ENCODE measurements at places on chromosomes 12 and 14.

- H3K36me3 ChIP-seq = no peaks in the 10 kb centered on the region
- H3K4me1 ChIP-seq = peaks cover 13% of the 10 kb centered on the region
These were observed 3.3 kb upstream of the GALC start for GRCh38 chr14:87996291-87996592.

- no peaks in the 10 kb centered on the region for H3K27me3 ChIP-seq
- peaks cover 4% of the 10 kb centered on the region for H3K4me1 ChIP-seq
- H3K27ac ChIP-seq = no peak overlapping the region
- DNase-seq = no peak
- H3K4me3 ChIP-seq = no peak overlapping the region
These were observed 15.8 kb upstream of the TMEM30B start for GRCh38 chr14:61296719-61297502.

DNA sequence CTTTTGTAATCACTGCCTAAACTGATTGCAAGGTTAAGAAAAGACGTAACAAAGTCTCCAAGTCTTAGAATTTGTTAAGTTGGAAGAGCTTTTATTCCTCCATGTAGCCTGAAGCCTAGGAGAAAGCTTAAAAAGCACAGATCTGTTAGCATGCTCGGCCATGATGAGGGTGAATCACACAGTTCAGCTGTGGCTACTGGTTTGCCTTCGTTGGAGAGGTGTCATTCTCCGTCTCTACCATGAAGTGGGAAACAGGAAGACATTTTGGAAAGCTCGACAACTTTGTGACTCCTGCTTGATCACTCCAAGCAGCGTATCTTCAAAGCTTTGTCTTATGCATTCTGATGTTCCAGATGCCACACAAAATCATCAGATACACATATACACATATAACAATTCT is 27.1 kb downstream of the DCP1B start:
- no peak for DNase-seq
- no peak overlapping the region for H3K4me3 ChIP-seq
- H3K36me3 ChIP-seq = no peaks in the 10 kb centered on the region
- peaks cover 7% of the 10 kb centered on the region for H3K4me1 ChIP-seq
- no peaks in the 10 kb centered on the region for H3K27me3 ChIP-seq

GRCh38 chr12:8156416-8156815 is 399 bp upstream of the ZNF705A start:
- H3K27me3 ChIP-seq = no peaks in the 10 kb centered on the region
- no peaks in the 10 kb centered on the region for H3K4me1 ChIP-seq
- H3K4me3 ChIP-seq = no peak overlapping the region
- DNase-seq = no peak

DNA sequence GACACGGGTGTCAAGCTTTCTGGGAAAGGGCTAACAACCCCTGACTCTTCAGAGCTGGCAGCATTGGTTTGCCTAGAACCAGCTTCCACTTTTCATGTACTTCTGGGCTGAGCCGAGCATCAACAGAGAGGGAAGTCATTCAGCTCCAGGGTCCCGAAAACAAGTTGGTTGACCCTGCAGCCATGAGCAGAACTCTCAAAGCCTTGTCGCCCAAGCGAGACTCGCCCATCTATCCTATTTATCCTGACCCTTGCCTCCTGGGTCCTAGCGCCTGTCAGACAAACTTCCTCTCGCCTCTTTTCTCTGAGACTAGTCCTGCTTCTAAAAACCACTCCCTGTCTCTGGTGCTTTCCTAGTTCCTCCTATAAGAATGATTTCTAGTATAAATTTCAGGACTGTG is 47.9 kb downstream of the ASCL4 start:
- no peak overlapping the region for H3K4me3 ChIP-seq
- no peaks in the 10 kb centered on the region for H3K27me3 ChIP-seq
- no peak overlapping the region for H3K27ac ChIP-seq
- H3K4me1 ChIP-seq = no peaks in the 10 kb centered on the region
- no peaks in the 10 kb centered on the region for H3K36me3 ChIP-seq

DNA sequence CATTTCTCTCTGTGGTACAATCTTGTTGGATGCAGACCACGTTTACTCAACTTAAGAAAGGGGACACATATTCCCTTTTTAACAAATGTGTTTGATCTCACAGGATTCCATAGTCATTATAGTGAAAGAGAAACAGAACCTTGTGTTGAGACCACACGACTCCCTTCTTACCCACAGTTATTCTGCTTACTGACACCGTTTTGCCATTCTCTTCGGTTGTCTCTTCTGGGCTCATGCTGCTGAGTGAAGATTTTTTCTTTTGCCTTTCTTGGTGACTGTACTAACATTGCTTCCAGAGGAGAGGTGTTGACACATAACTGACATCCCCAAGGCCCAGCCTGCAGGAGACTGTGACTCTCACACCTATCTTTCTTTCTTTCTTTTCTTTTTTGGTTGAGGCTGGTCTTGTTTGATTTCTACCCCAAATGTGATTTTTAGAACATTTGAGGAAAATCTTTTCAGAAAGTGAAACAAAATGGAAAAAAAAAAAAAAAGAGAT is 61.2 kb upstream of the OTOGL start:
- H3K36me3 ChIP-seq = no peaks in the 10 kb centered on the region
- H3K27me3 ChIP-seq = no peaks in the 10 kb centered on the region
- no peak for DNase-seq
- H3K27ac ChIP-seq = no peak overlapping the region
- H3K4me1 ChIP-seq = no peaks in the 10 kb centered on the region

DNA sequence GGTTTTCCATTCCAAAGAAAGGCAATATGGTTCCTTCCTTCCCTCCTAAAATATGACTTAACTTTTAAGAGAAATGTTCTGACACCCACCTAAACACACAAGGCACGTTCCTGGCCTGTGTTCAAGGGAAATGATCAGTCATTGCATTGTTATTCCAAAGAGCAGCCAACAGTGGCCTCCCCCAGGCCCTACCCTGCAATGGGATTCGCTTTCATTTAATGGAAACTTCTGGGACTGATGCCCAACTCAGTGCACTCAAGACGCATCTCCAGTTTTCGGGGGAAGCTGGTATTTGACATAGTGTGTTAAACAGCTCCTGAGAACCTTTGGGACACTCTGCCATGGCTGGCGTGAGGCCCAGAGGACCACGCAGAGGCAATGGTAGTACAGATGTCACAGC is 65.9 kb downstream of the DDX51 start:
- H3K36me3 ChIP-seq = peaks cover 51% of the 10 kb centered on the region
- no peaks in the 10 kb centered on the region for H3K27me3 ChIP-seq
- H3K27ac ChIP-seq = no peak overlapping the region
- H3K4me1 ChIP-seq = peaks cover 13% of the 10 kb centered on the region

- no peak for DNase-seq
- no peak overlapping the region for H3K27ac ChIP-seq
- H3K4me3 ChIP-seq = no peak overlapping the region
- no peaks in the 10 kb centered on the region for H3K27me3 ChIP-seq
These were observed 11.6 kb downstream of the ZNF268 start for GRCh38 chr12:133192847-133193246.

DNA sequence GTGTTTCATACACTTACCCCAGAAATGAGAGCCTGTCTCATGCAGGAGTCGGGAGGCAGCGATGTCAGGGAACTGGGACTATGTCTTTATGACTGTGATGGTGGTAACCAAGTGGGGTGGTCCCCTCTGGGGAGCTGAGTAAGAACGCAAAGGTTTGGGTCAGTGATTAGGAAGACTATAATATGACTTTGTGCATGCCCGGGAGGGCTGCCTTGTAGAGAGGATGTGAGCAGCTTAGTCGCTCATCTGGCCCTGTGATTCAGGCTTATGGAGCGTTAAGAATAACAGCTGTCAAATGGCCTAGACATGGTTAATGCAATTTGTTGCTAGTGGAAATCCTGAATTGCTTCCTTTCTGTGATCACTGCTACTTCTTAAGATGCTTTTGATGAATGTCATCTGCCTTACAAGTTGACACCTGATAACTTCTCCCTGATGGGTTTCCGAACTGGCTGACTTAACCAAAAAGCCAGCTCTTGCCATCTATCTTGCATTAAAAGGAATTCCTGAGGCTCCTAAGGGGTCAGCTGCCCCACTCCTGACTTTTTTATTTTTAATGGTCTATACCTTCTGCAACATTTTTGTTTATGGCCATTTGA is 35.4 kb upstream of the AACS start:
- H3K4me1 ChIP-seq = no peaks in the 10 kb centered on the region
- peaks cover 4% of the 10 kb centered on the region for H3K36me3 ChIP-seq
- no peaks in the 10 kb centered on the region for H3K27me3 ChIP-seq

- H3K27me3 ChIP-seq = no peaks in the 10 kb centered on the region
- H3K27ac ChIP-seq = no peak overlapping the region
- H3K4me1 ChIP-seq = no peaks in the 10 kb centered on the region
- H3K36me3 ChIP-seq = no peaks in the 10 kb centered on the region
These were observed 24.0 kb upstream of the GNG2 start for GRCh38 chr14:51836417-51836816.

DNA sequence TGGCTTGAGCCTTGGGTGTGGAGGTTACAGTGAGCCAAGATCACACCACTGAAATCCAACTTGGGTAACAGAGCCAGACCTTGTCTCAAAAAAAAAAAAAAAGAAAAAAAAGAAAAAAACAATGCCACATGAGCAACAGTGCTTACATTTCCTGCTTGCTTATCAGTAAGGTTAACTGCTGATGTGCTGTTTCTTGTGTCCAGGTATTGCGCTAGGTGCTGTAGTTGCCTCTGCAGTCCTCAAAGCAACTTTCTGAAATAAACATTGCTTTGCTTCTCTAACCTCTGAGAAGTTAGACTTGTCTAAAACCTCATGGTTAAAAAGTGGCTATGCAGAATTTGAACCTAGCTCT is 24.7 kb downstream of the RNF34 start:
- H3K4me1 ChIP-seq = no peaks in the 10 kb centered on the region
- no peaks in the 10 kb centered on the region for H3K27me3 ChIP-seq
- H3K4me3 ChIP-seq = no peak overlapping the region
- no peak for DNase-seq

DNA sequence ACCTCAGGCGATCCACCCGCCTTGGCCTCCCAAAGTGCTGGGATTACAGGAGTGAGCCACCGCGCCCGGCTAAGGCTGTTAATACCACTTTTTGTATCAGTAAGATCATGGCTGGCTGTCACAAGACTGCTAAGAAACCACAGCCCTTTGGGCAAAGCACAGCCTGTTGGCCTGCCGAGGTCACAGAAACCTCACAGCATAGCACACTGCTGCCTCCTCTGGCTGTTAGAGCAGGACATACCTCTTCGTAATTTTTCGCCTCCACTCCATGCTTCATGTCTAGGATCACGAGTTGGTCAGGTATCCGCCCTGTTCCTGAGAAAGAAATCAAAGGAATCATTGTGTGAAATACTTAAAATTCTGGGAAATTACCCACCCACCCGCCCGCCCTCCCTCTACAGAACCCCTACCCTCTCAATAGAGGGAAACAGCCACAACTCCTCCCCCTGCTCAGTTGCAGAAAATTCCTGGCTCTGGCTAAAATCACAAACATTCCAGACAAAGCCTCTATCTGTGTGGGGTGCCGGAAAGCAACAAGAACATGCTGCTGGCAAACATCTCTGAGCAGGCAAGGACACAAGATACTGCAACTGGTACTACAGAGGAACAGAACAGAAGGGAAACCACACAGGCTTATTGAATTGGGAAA is 20.7 kb upstream of the NEK9 start:
- peaks cover 26% of the 10 kb centered on the region for H3K36me3 ChIP-seq
- DNase-seq = peak; percentile 91
- H3K27ac ChIP-seq = peak overlapping the region; percentile 90
- no peaks in the 10 kb centered on the region for H3K27me3 ChIP-seq
- H3K4me1 ChIP-seq = peaks cover 80% of the 10 kb centered on the region

- no peaks in the 10 kb centered on the region for H3K36me3 ChIP-seq
- no peaks in the 10 kb centered on the region for H3K4me1 ChIP-seq
- H3K4me3 ChIP-seq = no peak overlapping the region
- no peaks in the 10 kb centered on the region for H3K27me3 ChIP-seq
These were observed 12.3 kb upstream of the GLT1D1 start for GRCh38 chr12:128840862-128841468.

DNA sequence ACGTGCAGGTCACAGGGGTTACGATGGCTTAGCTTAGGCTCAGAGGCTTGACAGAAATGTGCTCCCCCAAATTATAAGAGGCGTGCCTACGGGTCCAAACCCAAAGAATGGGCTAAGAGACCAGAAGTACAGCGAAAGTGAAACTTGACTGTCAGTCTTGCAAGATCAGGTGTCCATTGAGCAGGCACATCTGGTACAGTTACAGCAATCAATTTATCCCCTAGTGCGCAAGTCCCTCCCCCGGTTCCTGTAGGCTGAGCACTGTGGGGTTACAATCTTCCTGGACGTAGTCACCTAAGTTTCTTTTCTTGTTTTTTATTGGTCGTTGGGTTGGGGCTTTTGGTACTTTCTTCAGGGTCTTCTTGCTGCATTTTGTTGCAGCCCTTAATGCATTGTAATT is 134.2 kb downstream of the UNC79 start:
- H3K4me1 ChIP-seq = no peaks in the 10 kb centered on the region
- H3K36me3 ChIP-seq = no peaks in the 10 kb centered on the region
- no peak for DNase-seq

DNA sequence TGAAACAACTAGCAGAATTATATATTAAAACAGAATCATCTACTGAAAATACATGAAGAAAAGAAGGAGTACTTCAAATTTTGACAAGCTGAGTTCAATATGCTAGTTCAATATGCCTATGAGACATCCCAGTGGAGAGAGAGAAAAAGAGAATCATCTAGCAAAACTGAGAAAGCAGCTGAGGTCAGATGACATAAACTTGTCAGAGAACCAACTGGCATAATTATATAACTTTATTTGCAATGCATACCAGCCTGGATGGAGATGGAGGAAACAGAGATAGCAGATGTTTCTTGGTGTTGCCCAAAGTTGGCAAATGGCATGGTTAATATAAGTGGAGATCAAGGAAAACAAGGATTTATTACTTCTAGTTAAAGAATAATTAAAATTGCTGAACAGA is 148.7 kb upstream of the PDZRN4 start:
- no peaks in the 10 kb centered on the region for H3K27me3 ChIP-seq
- H3K27ac ChIP-seq = no peak overlapping the region
- no peaks in the 10 kb centered on the region for H3K4me1 ChIP-seq
- DNase-seq = no peak
- no peaks in the 10 kb centered on the region for H3K36me3 ChIP-seq
- H3K4me3 ChIP-seq = no peak overlapping the region

GRCh38 chr12:12665194-12665593 is 30.8 kb downstream of the GPR19 start:
- H3K4me3 ChIP-seq = no peak overlapping the region
- no peaks in the 10 kb centered on the region for H3K36me3 ChIP-seq
- peaks cover 2% of the 10 kb centered on the region for H3K4me1 ChIP-seq
- H3K27ac ChIP-seq = no peak overlapping the region

- H3K27ac ChIP-seq = no peak overlapping the region
- no peak overlapping the region for H3K4me3 ChIP-seq
- H3K27me3 ChIP-seq = no peaks in the 10 kb centered on the region
- no peaks in the 10 kb centered on the region for H3K4me1 ChIP-seq
- no peaks in the 10 kb centered on the region for H3K36me3 ChIP-seq
These were observed 247.2 kb downstream of the ALX1 start for GRCh38 chr12:85527192-85527591.
